ENCODE measurements at places on chromosomes 4 and X.

DNA sequence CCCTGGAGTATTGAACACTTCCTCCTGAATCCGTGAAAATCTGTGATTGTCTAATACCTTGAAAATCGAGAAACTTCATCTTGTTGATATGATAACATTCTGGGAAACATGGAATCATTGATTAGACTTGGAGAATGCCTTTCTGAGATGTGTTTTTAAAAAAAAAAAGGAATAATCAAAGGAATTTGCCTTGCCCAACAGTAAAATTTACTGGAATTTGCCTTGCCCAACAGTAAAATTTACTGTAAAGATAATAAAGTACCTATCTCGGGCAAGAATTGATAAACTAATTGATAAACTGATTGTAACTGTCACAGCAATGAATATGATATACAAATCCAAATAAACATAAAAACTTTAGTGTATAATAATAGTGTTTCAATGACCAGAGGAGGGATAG is 44.7 kb downstream of the PHOX2B start:
- no peak for DNase-seq

- DNase-seq = peak; percentile 11
Observed at GRCh38 chrX:68599256-68600152, 48.0 kb upstream of the STARD8 start.

- DNase-seq = no peak
Observed at GRCh38 chr4:27059446-27059845, 198.8 kb downstream of the STIM2 start.

GRCh38 chr4:80228460-80228859 is 31.2 kb downstream of the PRDM8 start:
- no peak for DNase-seq

GRCh38 chr4:126385954-126386353 is 1071.2 kb downstream of the FAT4 start:
- DNase-seq = no peak

GRCh38 chr4:39840027-39840426 is 137.7 kb downstream of the PDS5A start:
- DNase-seq = no peak

DNA sequence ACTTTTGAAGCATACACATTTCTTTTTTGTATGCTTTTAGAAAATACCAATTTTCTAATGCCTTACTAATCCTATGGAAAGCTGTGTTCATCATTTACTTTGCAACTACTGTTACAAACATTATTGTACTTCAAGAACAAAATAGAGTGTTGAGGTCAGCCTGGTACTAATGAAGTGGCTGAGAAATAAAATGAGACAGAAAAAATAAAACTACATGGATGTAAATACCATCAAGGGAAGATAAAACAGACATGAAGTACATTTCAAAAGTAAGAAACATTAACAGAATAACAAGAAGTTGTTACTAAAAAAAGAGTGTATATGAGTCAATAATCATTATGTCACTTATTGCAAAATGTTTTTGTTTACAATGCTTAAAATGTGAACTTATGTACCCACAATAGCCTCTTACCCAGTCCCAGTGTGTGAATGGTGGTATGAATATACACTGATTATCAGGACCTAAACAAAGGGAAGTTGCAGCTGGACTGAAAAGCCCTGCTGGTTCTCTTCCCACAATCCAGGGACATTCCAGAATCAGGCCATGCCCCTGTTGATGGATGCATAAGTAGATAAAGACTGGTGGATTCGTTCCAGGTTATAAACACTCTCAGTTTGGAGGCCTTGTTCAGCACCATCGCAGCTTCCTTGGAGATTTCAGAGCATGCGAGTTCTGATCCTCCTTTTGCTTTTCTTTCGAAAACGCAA is 2.4 kb upstream of the CSN3 start:
- no peak for DNase-seq

DNA sequence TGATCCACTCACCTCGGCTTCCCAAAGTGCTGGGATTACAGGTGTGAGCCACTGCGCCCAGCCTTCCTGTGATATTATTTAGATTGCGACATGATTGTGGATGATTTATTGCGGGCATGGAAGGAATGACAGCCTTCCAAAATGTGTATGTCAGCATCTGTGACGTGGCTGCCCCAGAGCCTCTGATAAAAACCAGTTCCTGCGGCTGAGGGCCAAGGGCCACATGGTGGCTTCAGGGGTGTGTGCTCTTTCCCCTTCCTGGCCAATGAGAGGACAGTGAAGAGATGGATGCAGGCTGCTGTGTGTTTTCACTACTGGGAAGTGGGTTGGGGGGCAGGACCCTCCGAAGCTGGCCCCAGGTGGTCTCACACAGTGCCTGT is 57.4 kb upstream of the HGFAC start:
- DNase-seq = peak; percentile 36

DNA sequence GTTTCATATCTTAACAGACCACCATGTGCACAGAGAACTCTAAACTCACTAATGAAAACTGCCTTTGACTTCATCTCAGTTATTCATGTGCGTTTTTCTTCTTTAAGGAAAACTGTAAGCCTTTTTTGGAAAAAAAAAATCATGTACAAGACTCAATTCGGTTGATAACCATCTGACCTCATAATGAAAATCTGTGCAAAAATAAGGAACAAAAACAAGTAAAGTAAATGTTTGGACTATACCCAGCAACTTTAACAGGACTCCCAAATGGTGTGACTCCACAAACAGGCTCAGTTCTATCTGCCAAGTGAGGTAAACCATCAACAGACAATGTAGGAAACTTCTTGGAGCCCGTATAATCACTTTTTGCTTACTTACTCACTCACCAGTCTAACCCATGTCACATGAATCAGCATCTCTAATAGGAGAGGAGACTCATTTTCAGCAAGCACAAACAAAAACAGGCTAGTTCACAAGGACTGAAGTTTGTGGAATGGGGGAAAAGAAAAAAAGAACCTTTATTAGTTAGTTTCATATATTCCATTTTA is 9.3 kb downstream of the APOO start:
- DNase-seq = no peak

- DNase-seq = no peak
Observed at GRCh38 chrX:103503853-103504207, 15.5 kb downstream of the RAB40A start.

DNA sequence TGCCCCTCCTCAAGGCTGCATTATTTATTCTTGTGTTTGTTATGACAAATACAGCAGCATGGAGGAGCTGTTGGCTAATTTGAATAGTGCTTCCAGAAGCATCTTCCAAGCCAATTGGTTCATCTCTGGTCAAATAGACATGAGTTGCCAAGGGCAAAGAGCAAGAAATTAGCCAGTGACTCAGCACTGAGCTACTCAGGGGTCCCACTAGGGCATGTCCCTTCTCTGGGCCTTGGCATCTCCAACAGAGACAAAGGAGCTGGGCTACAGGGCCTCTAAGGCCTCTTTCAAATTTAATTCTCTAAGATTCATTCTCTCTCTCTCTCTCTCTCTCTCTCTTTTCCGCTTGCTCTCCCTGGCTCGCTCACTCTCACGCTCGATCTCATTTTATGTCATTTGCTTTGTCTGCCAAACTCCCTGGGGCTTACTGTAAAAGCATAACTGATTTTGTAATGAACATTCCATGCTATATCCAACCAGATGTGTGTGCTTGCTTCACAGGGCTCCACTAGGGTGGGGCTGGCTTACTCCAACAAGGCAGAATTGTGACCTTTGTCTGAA is 86.7 kb upstream of the MAGEA4 start:
- no peak for DNase-seq

DNA sequence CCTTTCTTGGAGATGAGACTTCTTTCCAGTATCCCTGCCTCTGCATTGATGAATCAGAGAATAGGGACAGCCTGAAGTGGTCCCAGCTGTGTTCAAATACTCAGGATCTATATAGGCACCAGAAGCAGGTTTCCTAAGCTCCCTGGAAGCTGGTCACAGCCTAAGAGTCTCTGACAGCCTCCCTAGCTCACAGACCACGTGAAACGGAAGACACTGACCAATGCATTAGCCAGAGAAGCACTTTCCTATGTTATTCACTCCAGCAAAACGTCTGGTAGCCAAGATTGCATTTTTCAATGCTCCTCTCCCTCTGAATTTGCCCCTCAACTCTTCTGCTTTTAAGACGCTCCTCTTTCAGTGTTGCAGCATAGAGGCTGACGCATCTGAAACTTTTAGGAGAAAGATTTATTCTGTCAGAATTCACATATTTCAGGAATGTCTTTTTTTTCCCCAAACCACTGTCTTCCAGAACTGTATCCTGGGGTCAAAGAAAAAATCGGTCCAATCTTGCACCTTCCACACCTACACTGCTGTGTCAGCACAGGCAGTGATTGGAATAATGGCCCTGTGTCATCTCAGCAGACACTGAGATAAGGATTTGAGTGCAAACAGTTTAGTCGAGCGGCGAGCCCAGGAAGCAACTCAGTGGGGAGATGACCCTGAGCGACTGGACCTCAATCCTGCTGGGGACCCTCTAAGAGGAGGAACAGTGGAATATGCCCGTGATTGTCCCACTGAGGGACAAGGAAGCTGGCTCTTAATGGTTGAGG is 109.4 kb downstream of the SMIM20 start:
- DNase-seq = no peak

- no peak for DNase-seq
Observed at GRCh38 chrX:151970027-151970426, 4.4 kb downstream of the GABRE start.

DNA sequence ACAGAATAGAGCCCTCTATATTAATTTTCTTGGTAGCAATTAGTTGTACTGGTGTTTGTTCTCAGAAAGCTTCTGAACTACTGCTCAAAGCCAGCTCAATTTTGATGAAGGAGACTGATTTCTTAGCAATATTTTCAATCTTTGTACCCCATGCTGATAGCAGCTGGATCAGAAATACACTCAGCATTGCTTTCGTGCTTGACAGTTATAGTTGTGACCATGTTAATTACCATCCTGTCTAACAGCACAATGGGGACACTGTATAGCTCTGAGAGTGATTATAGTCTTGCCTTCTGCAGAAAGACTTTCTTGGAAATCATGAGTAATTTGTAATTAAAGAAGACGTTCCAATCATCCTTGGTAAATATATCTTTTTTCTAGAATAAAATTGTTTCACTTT is 79.7 kb upstream of the GNPDA2 start:
- no peak for DNase-seq

- peak; percentile 31 for DNase-seq
Observed at GRCh38 chrX:120262859-120263708, 12.5 kb downstream of the ZBTB33 start.

All from inflammatory macrophage (primary cell).